Left ventricle myocardium inferior (tissue), 1 donor: ENCODE measurements at places on chromosomes 3 and 15.

GRCh38 chr15:92715758-92716157 is 60.2 kb upstream of the FAM174B start:
- no peak for DNase-seq

- DNase-seq: no peak
Measured at GRCh38 chr15:39744334-39745103, 38.1 kb downstream of the FSIP1 start.

GRCh38 chr15:59300618-59301139 is 72.0 kb downstream of the MYO1E start:
- no peak for DNase-seq

DNA sequence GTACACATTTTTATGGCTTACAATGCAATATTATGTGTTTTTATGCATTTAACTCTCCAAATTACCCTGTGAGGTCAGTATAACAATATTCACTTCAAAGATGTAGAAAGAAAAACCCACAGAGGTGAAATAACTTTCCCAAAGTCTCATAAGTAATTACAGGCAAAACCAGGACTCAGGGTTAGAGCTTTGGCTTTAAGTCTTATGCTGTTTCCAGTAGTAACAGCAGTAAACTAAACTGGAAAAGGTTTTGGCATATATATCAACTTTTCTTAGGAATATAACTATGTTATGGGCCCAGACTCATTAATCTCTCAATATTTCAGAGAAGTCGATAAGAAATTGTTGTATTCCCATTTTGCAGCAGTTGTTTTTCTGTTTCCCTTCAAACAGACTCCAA is 206.3 kb upstream of the KCNMB2 start:
- DNase-seq: no peak

- DNase-seq: no peak
Measured at GRCh38 chr15:70524470-70524869, 238.9 kb downstream of the UACA start.

DNA sequence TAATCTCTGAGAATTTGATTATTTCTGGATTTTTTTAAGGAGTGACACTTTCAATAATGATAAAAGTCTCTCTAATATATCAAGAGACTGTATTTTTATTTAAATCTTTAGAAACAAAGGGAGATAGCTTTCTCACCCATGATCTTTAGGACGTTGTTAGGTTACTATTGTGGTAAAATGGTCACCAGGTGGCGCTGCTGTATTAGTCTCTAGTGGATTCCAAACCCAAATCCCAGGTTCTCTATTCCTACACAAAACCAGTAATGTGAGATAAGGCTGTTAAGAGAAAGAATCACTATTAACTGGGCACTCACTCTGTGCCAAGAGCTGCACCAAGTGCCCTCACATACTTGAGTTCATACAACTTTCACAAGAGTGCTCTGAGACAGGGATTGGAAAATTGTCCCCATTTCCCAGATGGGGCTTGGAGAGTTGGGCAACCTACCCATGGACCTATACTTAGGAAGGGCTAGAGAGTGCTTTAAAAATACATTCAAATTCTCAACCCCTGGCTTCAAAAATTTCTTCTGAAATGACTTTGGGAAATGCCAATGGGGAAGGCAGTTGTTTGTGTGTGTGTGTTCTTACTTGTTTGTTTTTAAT is 593.4 kb upstream of the TGFBR2 start:
- DNase-seq: peak; percentile 28

GRCh38 chr3:71497367-71497897 is 86.1 kb downstream of the FOXP1 start:
- DNase-seq: no peak

DNA sequence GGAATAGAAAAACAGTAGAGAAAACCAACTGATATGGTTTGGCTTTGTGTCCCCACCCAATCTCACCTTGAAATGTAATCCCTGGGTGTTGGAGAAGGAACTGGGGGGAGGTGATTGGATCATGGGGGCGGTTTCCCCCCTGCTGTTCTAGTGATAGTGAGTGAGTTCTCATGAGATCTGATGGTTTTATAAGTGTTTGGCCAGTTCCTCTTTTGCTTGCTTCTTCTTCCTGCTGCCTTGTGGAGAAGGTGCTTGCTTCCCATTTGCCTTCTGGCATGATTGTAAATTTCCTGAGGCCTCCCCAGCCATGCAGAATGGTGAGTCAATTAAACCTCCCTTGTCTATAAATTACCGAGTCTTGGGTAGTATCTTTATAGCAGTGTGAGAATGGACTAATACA is 48.4 kb downstream of the EOMES start:
- no peak for DNase-seq

GRCh38 chr3:181290941-181291340 is 301.4 kb upstream of the DNAJC19 start:
- DNase-seq: no peak

- DNase-seq: no peak
Measured at GRCh38 chr3:134353831-134354611, 20.2 kb downstream of the AMOTL2 start.
